ENCODE measurements at places on chromosomes 13 and 19.
A peak's percentile ranks its signal among the peaks of the same experiment; 100 is the strongest.

DNA sequence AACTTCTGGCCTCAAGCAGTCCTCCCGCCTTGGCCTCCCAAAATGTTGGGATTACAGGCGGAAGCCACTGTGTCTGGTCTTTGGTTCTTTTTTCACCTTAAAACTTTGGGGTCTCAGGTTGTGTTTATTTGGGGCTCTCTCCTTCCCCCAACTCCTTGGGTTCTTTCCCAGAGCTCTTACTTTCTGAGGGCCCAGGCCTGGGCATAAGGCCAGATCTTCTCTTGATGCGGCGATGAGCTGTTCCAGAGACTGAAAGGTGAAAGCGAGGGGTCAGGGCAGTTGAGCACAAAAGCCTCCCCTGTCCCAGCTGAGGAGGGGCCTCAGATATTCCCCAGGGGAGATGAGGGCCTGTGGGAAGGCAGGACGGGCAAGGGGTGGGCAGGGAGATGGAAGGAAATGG, 7.1 kb downstream of the POLR1G start:
- no peak for DNase-seq

DNA sequence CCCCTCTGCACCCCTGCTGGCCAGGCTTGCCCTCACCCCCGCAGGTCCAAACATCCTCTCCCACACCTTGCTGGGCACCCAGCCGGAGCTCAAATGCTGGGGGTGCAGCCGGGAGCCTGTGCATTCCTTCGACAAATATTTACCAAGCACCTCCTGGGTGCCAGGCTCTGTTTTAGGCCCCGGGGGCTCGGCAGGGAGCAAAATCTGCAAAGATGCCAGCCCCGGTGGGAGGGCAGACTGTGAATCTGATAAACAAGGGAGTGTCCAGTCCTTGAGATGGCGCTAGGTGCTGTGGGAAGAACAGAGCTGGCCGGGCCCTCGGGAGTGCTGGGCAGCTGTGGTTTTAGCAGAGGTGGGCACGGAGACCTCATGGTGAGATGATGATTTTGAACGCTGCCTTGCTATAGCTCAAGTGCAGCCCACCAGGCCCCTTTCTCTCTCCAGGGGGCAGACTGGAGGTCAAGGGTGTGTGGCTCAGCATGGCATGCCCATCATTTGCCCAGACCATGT, 10.6 kb downstream of the NFIX start:
- DNase-seq: no peak

- DNase-seq: no peak
These were observed 295.2 kb downstream of the DCLK1 start for GRCh38 chr13:35835989-35836388.

- no peak for DNase-seq
These were observed 19.2 kb upstream of the GRTP1 start for GRCh38 chr13:113383089-113383488.

- peak; percentile 87 for DNase-seq
These were observed at the start of gene PIP5K1C for GRCh38 chr19:3700242-3701032. TSS of gene PIP5K1C (minus strand) at chr19:3700468. CDS start at chr19:3700390, 78 bp downstream.

DNA sequence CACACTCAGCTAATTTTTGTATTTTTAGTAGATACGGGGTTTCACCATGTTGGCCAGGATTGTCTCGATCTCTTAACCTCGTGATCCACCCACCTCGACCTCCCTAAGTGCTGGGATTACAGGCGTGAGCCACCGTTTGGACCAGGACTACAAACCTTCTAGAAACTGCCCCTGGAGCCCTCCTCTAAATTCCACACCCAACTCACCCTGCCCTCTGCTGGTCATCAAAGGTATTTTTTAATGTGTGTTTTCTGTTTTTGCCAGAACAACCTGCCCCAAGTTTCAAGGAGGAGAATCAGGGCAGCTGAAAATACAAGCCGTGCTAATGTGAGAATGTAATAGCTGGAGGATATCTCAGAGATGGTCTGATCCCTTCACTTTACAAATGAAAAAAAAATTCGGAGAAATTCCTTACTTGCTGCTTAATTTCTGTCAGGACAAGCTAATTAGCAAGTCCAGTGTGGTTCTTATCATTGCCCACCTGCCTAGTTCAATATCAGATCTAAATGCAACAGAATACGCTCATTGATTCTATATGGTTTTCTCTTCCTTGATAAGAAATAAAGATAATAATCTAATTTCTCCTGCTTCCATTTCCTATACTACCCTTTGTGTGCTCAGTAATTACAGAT, 4.1 kb downstream of the ATP8A2 start:
- DNase-seq: no peak

DNA sequence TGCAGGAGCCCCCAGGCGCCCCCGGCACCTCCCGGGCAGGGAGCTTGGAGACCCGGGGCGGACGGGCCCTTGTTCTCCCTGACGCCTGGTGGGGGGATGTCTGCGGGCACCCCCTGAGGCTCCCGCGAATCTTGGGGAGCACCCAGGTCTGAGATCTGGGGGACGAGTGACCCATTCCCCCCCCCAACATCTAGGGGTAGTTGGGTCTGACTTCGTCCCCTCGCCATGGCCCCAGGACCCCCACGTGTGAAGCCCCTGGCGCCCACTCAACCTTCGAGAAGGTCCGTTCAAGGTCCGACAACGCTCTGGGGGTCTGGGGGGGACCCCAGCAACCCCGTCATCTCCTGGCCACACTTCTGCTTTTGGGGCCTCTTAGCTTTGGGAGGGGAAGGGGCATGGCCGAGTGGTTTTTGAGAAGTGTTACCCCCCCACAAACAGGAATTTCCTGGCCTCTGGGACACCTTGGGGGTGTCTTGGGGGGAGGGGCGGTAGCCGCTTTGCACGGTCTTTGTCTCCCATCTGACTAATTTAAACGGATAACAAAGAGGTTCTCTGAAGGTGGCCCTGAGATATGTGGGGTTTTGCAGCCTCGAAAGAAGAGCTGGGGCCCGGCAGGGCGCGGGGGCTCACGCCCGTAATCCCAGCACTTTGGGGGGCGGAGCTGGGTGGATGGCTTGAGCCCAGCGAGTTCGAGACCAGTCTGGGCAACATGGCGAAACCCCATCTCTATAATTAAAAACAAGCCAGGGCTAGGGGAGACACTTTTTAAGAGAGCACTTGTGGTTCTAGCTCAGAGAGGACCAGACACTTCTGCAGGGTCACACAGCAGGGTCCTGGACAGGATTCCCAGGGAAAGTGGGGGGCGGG, 608 bp downstream of the CNN2 start:
- no peak for DNase-seq

GRCh38 chr13:75294110-75294509, 187.9 kb downstream of the TBC1D4 start:
- DNase-seq: no peak

DNA sequence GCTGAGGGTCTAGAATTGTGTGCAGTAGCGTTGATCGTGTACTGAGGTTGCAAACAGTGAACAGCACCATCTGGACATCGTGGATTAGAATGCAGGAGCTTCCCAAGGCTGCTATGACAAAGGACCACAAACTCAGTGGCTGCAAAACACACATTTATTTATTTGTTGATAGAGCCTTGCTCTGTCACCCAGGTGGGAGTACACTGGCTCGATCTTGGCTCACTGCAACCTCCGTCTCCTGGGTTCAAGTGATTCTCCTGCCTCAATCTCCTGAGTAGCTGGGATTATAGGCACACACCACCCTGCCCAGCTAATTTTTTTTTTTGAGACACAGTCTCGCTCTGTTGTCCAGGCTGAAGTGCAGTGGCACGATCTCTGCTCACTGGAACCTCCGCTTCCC, 2.3 kb upstream of the UHRF1 start:
- DNase-seq: no peak

GRCh38 chr13:93797463-93797862, 570.9 kb downstream of the GPC6 start:
- no peak for DNase-seq

GRCh38 chr13:63595811-63596210, 2180.2 kb upstream of the PCDH20 start:
- no peak for DNase-seq

- DNase-seq: no peak
These were observed 131.9 kb upstream of the IRS2 start for GRCh38 chr13:109918179-109918711.

DNA sequence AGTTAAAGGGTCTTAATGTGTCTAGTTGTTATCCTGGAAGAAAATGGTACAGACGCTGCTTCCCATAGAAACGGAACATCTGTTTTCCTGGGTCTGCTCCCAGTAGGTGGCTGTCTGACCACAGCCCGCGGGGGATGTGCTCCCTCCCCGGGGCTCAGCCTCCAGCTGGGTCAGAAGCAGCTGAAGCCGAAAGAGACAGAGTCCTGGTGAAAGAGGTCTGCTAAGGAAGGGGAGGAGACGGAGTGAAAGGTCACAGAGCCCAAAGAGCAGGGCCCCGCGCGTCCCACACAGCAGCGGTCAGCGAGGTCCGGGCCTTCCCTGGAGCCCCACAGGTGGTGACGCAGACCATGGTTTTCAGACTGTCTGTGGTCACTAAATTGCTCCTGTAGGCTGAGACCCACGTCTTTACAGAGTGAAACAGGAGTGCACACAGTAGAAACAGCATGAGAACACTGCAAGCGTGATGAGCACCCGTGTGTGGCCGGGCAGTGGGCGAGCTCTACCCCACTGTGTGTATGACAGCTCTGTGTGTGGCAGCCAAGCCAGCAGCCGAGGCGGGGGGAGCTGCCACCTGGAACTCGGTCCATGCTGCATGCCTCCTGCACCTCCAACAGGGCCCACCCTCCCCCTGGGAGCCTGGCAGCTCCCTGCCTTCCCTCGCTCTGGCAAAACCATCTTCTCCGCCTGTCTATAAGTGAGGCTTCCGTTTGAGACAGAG, 52.0 kb upstream of the C13orf46 start:
- DNase-seq: no peak

DNA sequence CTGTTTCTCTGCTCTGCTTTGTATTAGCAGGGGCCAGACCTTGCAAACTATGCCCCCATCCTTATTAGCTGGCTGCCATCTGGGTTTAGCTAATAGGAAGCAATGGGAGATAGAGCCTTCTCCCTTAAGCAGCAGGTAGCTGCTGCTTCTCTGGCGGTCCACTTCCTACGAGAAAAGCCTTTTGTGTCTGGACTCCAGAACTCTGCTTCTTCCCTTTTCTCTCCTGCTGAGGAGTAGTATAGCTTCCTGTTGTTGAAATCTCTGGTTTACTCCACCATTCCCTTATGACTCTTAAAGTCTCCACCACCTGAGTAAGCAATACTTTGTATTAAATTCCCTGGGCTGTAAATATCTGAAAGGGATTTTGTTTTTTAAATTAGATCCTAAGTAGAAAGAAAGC, 147.1 kb downstream of the DNAJC15 start:
- DNase-seq: no peak

GRCh38 chr13:85068231-85068630, 731.0 kb downstream of the SLITRK6 start:
- no peak for DNase-seq

GRCh38 chr13:39789451-39789850, 134.0 kb downstream of the COG6 start:
- no peak for DNase-seq

DNA sequence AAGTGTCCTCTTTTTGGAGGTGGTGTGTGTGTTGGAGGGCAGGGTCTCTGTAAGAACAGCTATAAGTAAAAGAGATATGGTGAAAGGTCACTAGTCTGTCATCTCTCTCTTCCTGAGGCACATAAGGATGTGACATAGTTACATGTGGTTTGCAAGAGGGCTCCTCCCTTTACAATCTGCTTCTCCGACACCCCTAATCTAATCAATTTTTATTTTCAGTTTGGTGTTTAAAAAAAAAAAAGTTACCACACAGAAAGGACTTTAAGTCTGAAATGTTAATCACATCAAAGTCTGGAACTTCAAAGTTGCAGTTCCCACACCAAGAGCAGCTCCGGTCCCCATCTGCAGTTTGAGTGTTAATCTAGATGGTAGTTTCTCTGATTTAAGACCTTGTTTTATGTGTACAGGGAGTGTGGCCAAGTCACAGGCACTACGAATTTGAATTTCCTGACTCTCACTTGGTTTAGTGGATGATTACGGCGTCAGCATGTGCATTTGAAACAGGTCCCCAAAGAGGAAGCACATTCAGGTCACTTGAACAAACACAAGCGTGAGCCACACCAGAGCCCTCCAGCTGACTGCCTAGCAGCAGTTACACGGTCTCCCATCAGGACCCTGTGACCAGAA, 53.1 kb downstream of the FOXO1 start:
- DNase-seq: no peak

GRCh38 chr13:37681281-37682032, 82.9 kb upstream of the POSTN start:
- no peak for DNase-seq

- no peak for DNase-seq
These were observed 36.6 kb downstream of the MYH14 start for GRCh38 chr19:50239921-50240590.

DNA sequence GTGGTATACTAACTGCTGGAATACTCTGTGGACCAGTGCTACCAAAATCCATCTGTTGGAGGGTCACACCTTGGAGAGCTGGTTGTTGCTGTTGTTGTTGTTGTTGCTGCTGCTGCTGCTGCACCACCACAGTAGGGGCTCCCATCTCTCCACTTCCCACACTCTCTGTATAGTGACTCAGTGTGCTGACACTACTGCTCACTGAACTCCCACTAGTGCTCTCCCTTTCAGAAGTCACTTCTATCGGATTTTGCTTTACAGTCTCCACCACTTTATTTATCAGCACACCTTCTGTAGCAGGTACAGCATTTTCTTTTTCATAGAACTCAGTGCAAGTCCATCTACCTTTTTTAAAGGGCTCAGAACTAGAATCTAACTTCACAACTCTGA, 1.7 kb downstream of the TSC22D1 start:
- DNase-seq: no peak

- no peak for DNase-seq
These were observed 219.5 kb downstream of the POU4F1 start for GRCh38 chr13:78383899-78384298.

DNA sequence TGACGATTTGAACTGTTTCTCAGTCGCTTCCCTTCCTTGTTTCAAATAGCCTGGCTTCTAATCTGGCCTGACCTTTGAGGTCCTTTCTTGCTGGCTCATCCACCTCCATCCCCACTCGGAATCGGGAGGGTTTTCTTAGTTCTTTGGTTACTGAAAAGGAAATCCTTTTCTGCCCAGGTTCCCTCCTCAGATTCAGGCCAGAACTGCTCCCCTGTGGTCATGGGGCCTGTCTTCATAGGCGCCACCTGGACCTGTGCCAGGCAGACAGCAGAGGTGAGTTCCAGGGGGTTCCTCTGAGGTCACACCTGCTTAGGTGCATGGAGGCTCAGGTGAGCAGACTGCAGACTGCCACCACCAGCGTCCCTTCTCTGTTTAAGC, 62.4 kb downstream of the AKAP11 start:
- no peak for DNase-seq

DNA sequence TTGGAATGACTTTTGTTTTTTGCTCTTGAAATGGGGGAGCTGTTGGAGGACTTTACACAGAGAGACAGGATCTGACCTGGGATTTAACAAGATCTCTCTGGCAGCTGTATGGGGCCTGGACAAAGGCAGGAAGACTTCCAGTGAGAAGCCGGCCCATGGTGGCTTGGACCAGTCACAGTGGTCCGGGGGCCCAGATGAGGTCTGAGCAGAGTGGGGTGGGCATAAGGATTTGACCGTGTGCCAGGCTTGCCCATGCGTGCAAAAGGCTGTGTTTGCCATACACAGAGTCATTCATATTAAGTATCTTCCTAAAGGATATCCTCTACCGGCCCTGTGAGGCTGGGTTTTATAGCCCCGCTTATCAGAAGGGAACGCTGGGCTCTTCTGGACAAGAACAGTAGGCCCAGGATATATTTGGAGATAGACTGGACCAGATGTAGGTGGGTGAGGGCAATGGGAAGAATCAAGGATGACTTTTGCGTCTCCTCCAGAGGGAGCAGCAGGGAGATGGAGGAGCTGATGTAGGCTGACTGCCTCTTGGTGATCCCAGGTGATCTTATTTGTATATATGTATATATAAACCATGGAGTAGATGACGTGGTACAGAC, 4.1 kb downstream of the SPACA6 start:
- DNase-seq: no peak

Measured in effector CD8-positive, alpha-beta T cell (primary cell).